ENCODE measurements at places on chromosomes 4 and X.

DNA sequence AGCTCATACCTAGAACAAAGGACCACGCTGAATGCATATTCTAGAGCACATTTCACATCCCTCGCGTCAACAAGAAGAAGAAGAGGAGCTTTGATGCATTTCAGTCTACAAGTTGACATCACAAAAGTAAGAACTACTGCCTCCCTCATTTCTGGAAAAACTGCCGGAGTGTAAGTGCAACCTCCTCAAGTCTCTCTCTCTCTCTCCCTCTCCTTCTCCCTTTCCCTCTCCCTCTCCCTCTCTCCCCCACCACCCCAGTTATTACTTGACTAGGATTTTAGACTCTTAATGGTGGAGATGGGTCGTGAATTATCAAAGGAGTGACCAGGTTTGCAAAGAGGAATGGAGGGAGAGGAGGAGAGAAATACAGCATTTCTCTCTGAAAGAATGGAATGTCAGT lies 1.4 kb upstream of the IRS4 start:
- DNase-seq = no peak

GRCh38 chrX:23904096-23904495 lies 3.6 kb downstream of the APOO start:
- no peak for DNase-seq

- no peak for DNase-seq
Observed at GRCh38 chrX:45873781-45874180, 671.4 kb downstream of the ZNF674 start.

- no peak for DNase-seq
Observed at GRCh38 chr4:103720661-103721060, 876 bp upstream of the TACR3 start.

GRCh38 chr4:186079694-186080093 lies 10.7 kb downstream of the TLR3 start:
- no peak for DNase-seq

DNA sequence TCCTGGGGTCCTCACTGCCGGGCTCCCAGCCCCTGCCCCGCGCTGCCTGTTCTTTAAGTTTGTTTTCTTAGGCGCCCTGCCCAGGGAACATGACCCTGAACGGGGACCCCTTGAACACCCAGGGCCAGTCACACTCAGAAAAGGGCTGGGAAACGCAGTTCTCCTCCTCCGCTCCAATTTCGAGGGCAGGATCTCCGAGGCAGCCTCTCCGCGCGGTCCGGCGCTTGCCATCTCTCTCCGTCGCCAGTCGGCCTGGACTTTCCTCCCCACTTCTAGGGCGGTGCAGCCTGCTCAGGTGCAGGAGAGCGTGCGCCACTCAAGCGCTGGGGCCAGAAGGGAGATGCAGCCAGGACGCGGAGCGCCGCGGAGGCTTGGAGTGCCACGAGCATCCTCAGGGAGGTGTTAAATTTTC lies 9.9 kb downstream of the PRDM8 start:
- DNase-seq = no peak

GRCh38 chr4:33133723-33134122 lies 2413.6 kb downstream of the PCDH7 start:
- no peak for DNase-seq

GRCh38 chr4:92520563-92520962 lies 216.8 kb downstream of the GRID2 start:
- no peak for DNase-seq

DNA sequence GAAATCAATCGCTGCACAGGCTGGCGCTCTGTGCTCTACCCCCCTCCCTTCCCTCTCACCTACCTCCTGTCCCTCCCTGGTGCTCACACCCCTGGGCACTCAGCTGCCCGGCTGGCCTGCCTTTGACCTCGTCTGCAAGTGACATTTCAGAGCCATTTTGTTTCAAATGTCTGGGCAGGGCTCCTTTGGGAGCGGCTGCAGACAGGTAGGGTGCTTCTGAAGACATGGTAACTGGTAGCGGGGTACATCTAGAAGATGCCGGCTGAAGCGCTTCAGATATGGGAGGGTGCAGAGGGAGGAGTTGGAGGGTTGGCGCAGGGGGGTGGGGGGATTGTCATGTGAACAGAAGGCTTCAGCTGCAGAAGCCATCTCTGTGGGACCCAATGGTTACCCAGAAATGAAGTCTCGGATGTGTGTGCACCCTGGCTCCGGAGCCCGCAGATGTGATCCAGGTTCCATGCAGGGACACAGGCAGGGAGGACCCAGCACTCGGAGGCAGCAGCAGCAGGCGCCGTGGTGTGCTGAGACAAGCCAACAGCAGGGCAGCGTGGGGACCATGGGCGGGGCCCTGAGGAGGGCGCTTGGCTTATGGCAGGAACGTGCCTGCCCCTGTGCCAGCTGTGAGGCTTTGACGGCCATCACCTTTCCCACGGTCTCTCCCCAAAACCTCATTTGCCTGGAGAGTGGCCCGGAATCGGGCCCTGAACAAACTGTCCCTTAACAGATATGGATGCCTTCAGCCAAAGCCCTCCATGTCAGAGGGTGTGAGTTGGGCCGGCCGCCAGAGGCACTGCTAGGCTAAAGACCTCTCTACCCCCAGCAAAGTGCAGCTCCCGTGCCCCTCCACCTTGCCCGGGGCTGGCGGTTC lies 7.6 kb upstream of the DUSP9 start:
- no peak for DNase-seq

- DNase-seq = no peak
Observed at GRCh38 chr4:48604041-48604440, 114.0 kb downstream of the ZAR1 start.

GRCh38 chr4:102474736-102475504 lies 26.2 kb upstream of the NFKB1 start:
- no peak for DNase-seq

GRCh38 chrX:109889289-109890006 lies 113.5 kb upstream of the TMEM164 start:
- DNase-seq = no peak

DNA sequence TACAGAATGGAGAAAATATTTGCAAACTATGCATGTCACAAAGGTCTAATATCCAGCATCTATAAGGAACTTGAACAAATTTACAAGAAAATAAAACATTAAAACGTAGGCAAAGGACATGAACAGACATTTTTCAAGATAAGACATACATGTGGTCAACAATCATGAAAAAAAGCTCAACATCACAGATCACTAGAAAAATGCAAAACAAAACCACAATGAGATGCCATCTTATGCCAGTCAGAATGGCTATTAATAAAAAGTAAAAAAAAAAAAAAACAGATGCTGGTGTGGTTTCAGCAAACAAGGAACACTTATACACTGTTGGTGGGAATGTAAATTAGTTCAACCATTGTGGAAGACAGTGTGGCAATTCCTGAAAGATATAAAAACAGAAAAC lies 75.8 kb upstream of the IL13RA2 start:
- no peak for DNase-seq

DNA sequence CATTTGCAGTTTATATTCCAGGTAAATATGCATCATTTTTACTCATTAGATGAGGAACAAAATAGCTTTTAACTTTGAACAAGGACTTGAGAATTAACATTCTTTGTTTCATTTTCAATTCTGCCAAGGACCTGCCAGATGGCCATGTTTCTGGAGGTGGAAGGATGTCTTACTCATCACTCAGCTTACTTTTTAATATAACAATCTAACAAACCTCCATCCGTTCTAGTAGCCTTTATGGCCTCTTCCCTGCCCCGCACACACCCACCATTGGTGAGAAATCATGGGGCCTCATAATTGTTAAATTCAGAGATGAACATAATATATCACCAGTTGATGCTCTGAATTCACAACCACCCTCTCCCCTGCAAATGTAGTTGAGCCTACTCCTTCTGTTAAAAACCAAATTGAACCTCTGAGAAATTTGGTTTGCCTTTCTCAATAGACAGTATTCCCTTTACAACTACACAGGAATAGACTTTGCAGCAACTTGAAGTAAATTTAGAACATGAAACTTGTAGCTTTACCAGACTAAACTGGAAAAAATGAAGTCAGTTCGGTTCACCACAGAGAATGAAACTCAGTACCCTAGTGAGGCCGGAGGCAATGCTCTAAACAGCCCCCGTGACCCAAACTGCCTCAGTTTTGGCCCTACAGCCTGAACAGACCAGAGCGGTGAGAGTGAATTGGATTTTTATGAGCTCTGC lies 50.1 kb upstream of the ACSL4 start:
- no peak for DNase-seq

DNA sequence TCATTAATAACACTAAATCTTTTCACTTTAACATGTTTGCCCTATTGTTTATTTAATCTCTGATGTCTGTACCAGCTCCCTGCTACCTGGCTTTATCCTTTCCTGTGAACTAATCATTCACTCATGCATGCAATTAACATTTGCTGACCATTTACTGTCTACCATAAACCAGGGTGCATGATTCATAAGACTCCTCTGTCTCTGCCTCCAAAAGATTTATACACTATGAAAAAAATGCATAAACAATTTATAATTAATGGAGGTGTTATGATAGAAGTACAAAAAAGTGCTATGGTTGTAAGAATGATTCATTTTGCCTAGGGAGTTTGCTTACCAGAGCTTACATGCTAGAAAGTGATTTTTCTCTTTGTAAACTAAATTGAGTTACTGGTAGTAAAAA lies 24.5 kb upstream of the CPEB2 start:
- no peak for DNase-seq

All from activated T-cell treated with anti-CD3 and anti-CD28 coated beads, Interleukin-2, amount 50 U/mL, for 4 hours (primary cell).